Mesothelial cell of epicardium (in vitro differentiated cells): ENCODE measurements at places on chromosomes 1 and 21.
A peak's percentile ranks its signal among the peaks of the same experiment; 100 is the strongest.

GRCh38 chr1:75159154-75159553, 25.0 kb downstream of the LHX8 start:
- no peak for DNase-seq

GRCh38 chr1:231093156-231093922, 53.3 kb upstream of the FAM89A start:
- DNase-seq, result no peak

- DNase-seq, result no peak
These were observed 52.5 kb downstream of the DISC1 start for GRCh38 chr1:231679109-231679508.

- no peak for DNase-seq
These were observed 63.7 kb downstream of the SLC66A1 start for GRCh38 chr1:19375631-19376400.

GRCh38 chr1:56547977-56548376, 31.4 kb downstream of the PLPP3 start:
- no peak for DNase-seq

DNA sequence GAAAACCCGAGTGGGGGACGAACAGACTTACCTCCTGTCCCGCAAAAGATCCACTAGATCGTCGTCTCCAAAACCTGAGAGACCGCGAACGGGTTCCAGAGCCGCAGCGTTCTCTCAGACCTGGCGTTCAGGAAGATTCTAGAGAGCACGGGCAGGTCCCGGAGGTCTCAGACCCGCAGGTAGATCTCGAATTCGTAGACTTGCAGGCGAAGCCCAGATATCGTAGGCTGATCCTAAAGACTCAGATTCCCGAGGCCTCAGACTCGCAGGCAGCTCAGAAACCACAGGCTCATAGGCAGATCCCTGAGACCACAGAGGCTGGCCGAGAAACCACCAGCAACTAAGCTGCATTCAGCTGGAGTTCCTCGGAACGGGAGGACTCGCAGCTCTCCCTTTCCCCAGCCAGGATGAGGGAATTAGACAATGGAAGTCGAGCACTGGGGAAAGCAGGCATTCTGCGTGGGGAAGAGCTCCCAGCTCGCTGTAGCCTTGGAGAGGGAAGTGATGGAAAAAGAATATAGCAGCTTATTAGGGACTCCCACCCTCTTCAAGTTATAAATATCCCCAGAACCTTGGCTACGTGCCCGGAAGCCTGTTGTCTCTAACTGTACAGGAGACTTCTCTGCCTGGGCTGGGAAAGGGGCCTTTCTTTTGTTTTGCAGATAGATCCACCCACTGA, at the start of gene ZNF436:
ZNF436 (minus strand) TSS at position 502 of the 679 bp plus-strand sequence. CDS start 1,831 bp downstream, outside the sequence.
- DNase-seq, result peak; percentile 88

GRCh38 chr21:42845296-42845965, 33.9 kb downstream of the WDR4 start:
- DNase-seq, result no peak

DNA sequence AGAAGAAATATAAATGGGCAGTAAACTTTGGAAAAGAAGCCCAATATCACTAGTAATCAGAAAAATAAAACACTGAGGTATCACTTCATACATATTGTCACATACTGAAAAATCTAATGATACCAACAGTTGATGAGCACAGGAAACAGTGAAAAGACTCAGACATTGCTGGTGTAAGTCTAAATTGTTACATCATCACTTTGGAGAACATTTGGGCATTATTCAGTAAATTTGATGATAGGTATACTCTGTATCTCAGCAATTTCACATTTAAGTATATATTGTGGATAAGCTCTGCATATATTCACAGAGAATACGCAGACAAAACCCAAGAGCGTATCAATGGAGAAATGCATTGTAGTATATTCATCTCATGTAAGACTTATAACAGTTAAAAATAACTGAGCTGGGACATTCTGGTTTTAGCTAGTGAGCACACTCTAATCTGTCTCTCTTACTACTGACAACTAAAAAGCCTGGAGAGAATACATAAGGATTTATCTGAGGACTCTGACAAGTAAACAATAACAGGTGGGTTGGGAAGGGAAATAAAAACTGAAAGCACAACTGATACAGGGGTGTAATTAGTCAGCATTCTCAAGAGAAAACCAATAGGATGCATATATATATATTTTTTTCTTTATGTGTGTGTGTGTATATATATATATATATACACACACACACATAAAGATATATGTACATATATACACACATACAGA, 212.7 kb upstream of the JUN start:
- DNase-seq, result no peak

GRCh38 chr1:84415396-84415795, 17.1 kb downstream of the DNASE2B start:
- DNase-seq, result no peak

- no peak for DNase-seq
These were observed 34.1 kb downstream of the TMCO4 start for GRCh38 chr1:19765623-19766022.

DNA sequence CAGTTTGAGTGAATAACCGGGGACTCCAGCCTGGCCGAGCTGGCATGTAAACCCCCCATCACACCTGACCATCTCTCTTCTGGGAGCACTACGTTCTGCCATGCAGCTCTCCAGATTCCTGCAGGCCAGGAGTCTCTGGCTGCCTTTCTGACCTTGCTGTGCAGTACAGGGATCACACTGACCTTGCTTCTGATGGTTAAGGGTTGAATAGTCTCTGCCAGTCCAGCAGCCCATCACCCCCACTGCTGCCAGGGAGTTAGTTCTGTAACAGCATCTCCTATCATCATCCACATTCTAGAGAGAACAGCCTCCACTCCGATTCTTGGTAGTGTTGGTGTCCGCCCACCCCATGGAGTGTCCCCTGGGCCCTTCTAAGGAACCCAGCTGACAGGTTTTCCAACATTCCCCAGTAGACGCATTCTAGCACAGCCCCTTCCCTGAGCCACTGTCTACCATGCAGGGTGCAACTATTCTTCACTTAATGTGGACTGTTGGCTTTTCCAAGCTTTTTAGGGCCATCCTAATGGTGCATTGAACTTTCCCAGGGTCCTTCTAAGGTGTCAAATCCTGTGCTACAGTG, 109.8 kb downstream of the RIPK4 start:
- no peak for DNase-seq

GRCh38 chr1:229003233-229004031, 267.5 kb upstream of the RAB4A start:
- no peak for DNase-seq

DNA sequence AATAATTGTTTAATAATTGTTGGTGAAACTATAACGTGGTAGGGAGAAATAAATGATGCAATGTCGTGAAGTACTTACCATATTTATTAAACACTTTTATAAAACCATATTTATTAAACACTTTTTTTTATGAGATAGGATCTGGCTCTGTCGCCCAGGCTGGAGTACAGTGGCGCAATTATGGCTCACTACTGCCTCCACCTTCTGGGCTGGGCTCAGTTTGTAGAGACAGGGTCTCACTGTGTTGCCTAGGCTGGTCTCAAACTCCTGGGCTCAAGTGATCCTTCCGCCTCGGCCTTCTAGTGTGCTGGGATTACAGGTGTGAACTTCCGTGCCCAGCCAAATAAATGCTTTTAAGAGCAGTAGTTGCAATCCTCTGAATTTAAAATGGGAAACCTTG, 76.0 kb upstream of the PGD start:
- DNase-seq, result no peak

DNA sequence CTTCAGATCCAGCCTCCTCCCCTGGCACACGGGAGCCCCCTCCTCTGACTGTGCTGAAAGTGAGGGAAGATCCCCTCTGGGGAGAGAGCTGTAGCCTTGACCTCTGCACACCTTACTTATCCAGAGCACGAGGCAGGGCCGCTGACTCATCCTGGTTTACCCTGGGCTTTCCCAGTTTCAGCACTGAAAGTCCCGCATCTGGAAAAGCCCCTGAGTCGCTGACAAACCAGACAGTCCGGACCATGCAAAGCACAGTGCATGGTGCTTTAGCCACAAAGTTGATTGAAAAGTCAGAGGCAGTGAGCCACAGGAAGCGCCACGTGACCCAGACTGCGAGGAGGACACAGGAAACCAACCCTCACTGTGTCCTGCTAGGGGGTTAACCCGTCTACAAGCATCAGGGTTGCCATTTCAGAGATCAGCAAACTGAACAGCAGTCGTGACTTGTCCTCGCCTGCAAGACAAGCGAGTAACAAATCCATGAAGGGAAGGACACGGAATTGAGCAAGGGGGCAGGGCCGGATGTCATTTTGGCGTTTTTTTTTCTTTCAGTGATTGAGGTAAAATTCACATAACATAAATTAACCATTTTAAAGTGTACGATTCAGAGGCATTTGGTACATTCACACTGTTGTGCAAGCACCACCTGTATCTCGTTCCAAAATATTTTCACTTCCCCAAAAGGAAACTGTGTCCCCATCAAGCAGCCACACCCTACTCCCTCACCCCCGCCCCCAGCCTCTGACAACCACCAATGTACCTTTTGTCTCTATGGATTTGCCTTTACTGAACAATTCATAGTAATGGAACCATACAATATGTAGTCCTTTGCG, 19.9 kb upstream of the IFNGR2 start:
- no peak for DNase-seq

DNA sequence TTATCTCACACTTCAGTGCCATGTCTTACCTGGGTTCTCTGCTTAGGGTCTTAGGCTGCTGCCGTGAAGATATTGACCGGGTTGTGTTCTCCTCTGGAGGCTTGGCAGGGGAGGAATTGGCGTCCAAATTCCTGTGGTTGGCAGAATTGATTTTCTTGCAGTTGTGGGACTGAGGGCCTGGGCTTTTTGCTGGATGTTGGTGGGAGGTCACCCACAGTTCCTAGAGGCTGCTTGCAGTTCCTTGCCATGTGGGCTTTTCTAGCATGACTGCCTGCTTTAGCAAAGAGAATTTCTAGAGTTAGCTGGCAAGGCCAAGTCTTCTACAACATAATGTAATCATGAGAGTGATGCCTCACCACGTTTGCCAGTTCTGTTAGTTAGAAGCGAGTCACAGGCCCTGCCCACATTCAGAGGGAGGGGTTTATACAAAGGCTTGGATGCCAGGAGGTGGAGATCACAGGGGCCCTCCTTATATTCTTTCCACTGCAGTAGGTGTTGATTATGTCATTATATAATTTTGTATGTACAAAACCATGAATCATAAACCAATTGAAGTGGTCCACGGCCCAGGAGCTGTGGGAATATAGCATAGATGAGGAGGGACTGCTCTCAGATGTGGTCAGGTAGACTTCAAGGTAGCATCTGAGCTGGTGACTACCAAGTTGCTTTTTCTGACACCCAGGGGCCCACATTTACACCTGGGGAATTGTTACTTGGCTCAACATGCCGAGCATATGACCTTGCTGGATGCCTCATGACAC, 6.6 kb downstream of the UBL4B start:
- DNase-seq, result no peak

GRCh38 chr1:183932412-183932811, 105.1 kb downstream of the COLGALT2 start:
- no peak for DNase-seq

- no peak for DNase-seq
These were observed 65.0 kb downstream of the KCNH1 start for GRCh38 chr1:211068976-211069375.

DNA sequence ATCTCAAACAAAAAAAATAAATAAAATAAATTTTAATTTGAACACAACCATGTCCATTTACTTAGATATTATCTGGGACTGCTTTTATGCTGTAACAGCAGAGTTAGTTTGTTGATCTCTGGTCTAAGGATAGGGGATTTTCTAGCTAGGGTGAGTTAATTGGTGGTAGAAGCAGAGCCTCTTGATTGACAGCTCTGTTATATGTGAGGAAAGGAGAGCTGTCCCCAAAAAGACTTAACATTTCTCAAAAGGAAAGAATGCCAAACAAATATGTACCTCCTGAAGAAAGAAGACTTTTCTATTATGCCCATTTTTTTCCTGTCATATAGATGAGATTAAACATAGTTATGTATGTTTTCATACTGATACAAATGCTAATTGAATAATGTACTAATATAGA, 37.8 kb downstream of the MAN1A2 start:
- DNase-seq, result no peak

GRCh38 chr1:95384567-95384966, 150.6 kb downstream of the RWDD3 start:
- DNase-seq, result peak; percentile 56

DNA sequence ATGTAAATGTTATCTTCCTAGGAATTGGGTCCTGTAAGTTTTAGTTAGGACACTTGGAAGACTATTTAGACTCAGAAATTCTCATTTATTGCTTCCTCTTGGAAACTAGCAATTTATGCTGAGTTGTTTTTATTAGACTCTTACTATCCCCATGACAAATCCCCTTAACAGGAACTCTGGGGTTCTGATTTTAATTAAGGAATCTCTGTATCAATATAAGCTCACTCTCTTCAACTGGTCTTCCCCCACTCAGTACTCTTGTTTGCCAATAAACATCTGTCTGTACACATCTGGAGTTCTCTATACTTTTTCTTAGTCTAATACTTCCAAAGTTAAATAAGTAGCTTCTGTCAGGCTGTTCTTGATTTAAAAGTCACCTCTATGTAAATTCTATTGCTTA, 64.1 kb upstream of the TBX15 start:
- no peak for DNase-seq

DNA sequence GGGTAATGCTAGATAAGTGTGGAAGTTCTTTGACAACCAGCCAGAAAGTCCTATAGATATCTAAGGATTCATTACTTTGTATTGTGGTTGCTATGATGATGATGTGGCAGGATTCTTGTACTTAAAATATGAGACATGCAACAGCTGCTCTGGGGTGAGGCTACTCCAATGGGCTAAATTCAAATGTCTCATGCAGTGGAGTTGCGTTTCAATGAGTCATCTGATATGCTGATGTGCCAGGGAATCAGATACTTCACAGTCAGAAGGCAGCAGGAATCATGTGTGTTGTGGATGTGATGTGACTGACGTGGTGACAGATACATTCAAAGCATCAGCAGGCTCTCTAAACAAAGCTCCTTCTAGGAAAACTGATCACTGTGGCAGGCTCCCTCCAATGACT, 66.5 kb downstream of the TSEN15 start:
- no peak for DNase-seq

DNA sequence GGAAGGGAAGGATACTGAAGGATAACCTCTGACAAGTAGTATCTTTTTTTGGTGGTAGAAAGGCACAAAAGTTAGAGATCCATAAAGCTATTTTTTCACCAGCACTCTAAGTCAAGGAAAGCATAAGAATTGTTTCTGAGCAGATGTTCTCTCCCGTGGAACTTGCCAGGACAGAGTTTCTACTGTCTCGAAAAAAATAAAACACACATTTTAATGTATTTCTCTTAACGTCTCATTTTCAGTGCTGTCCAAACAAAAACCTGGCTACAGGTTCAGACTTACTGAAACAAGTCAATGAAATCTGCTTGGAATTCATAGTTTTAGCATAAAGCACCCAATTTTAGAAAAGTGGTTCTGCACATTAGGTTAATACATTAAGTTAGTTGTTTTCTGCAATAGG, 338.3 kb downstream of the LTN1 start:
- DNase-seq, result no peak

DNA sequence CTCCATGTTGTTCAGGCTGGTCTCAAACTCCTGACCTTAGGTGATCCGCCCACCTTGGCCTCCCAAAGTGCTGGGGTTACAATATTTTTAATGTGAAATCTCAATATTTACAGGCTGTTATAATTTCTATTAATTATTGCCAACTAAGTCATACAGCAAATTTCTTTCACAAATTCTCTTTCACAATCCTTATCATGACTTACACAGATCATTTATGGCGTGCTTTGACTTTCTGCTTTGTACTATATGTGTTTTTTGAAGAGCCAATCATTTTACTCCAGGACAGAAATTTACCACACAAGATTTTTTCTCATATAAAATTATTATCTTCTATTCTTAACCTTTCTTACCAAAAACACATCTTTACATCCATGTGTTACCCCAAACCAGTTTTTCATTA, 1729.9 kb downstream of the NCAM2 start:
- no peak for DNase-seq

- no peak for DNase-seq
These were observed 1594.3 kb downstream of the PLA2G4A start for GRCh38 chr1:188423073-188423472.
